Hematopoietic multipotent progenitor cell treated with erythropoietin and hydrocortisone succinate and interleukin-3 and kit ligand, for 17 days (in vitro differentiated cells): ENCODE measurements at places on chromosomes 1 and 21.

DNA sequence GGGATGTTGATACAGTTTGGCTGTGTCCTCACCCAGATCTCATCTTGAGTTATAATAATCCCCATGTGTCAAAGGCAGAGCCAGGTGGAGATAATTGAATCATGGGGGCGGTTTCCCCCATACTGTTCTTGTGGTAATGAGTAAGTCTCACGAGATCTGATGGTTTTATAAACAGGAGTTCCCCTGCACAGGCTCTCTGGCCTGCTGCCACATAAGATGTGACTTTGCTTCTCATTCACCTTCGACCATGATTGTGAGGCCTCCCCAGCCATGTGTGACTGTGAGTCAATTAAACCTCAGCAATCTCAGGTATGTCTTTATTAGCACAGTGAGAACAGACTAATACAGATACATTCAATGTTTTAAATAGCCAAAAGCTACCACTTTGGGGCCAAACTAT is 41.1 kb downstream of the SLC35F3 start:
- no peak for DNase-seq

DNA sequence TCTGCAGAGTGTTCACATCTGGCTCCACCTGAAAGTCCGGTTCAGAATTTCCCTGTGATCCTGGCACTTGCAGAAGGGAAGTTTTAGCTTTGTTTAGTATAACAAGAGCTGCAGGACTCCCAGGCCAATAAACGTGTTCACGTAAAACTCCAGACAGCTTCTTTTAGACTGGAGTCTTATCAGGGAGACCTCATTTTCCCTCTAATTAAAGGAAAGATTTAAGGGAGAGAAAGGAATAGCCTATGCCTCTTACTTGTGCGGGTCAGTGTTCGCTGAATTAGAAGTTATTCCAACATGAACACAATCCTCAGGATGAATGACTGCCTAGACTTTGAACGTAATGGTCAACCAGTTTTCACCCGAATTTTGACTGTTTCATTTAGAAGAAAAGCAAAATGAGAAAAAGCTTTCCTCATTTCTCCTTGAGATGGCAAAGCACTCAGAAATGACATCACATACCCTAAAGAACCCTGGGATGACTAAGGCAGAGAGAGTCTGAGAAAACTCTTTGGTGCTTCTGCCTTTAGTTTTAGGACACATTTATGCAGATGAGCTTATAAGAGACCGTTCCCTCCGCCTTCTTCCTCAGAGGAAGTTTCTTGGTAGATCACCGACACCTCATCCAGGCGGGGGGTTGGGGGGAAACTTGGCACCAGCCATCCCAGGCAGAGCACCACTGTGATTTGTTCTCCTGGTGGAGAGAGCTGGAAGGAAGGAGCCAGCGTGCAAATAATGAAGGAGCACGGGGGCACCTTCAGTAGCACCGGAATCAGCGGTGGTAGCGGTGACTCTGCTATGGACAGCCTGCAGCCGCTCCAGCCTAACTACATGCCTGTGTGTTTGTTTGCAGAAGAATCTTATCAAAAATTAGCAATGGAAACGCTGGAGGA is 202.1 kb upstream of the SGIP1 start:
- DNase-seq = no peak

GRCh38 chr1:81231729-81232038 is 569.0 kb upstream of the ADGRL2 start:
- no peak for DNase-seq

- no peak for DNase-seq
Observed at GRCh38 chr1:207261971-207262370, 59.5 kb upstream of the CD55 start.

GRCh38 chr1:215200121-215200520 is 117.6 kb downstream of the KCNK2 start:
- DNase-seq = no peak

DNA sequence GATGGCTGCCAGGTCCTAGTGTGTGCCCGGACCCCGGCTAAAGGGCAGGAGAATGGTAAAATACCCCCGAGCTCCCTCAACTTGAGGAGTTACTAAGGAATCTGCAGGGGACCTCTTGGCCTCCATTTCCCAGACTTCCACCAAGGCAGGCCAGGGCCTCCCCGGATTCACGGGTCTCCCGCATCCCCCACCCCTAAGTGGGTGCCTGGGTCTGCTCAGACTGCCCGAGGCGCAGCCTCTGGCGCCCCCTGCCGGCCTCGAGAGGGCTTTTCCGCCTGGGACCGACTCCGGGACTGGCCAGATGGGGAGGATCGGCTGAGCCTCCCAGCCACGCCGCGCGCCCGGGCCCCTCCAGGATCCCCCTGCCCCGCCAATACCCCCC is 1.7 kb downstream of the PLEKHG5 start:
- DNase-seq = peak; percentile 66

- DNase-seq = no peak
Observed at GRCh38 chr1:222539951-222540597, 7.8 kb downstream of the HHIPL2 start.

GRCh38 chr1:203701606-203702005 is 63.4 kb upstream of the LAX1 start:
- DNase-seq = no peak

DNA sequence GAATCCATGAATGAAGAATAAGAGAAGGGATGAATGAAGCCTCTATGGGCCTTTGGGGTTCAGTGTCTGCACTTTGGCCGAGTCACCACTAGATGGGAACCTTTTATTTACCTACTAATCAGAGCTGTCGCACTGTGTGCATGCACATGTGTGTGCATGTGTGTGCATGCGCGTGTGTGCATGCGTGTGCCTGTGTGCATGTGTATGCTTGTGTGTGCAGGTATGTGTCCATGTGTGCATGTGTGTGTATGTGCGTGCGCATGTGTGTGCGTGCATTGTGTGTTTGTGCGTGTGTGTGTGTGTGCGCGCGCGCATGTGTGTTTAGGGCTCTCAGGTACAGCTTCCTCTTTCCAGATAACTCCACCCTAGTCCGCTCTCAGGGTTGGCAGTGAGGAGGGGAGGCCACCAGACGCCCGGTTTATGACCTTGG is 20.4 kb upstream of the UBXN10 start:
- peak; percentile 39 for DNase-seq

DNA sequence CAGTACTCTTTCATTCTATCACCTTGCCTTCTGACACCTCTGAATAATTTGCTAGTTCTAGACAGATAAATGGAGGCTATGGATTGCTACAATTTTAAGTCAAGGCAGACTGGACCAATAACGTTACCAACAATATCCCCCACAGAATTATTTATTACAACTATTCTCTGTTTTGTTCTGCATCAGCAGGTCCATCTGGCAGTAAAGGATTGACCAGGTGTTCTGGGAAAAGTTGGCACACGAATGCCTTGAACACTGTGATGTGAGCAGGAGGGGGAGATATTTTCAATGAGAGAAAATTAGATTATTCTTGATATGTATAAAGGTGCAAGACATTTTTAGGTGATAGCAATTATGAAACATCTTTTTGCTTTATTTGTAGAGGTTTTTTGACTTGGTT is 718.8 kb upstream of the TMPRSS15 start:
- no peak for DNase-seq

- DNase-seq = no peak
Observed at GRCh38 chr1:107145637-107146036, 4.8 kb downstream of the NTNG1 start.

DNA sequence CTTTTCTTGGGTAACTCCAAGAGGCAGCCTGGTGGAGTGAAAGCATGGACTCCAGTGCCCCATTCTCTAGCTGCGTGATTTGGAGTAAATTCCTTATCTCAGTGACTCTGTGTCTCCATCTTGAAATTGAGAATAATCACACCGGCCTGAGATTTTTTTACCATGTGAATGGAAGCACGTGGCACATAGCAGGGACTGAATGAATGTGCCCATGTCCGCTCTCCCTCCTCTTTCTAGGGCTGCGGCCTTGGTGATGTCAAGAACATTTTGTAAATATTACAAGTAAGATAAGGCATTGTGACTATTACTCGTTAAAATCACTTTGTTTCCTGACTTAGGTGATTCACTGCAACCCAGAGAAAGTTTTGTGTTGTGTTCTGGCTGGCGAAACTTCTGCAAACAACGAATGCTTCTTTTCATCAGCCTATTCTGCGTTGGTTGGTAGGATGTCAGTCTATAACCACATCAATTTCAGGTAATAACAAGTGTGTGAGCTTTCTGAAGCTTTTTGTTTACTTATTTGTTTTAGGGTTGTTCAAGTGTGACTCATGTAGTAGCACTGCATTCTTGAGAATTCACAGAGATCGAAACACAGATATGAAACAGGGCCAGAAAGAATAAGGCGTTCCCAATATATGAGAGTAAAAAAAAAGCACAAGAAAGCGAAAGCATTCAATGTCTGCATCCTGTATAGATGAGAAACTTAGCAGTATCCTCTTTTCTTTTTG is 135.7 kb upstream of the SLC45A1 start:
- no peak for DNase-seq

DNA sequence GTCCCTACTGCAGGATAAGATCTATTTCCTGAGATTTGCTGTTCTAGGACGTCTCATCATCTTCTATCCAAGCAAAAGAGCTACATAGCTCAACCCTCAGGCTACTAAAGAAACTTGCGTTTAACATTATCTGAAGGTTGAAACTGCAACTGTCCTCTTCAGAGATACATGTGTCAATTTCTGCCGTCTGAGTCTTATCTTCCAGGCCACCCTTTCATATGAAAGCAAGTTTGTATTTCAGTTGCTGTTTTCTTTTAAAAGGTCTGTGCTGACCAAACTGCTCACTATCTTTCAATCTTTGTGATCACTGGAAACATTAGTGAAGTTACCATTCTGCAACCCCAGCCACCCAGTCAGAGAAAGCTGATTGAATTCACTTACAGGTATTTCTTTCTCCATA is 108.6 kb upstream of the RAB3GAP2 start:
- DNase-seq = no peak

DNA sequence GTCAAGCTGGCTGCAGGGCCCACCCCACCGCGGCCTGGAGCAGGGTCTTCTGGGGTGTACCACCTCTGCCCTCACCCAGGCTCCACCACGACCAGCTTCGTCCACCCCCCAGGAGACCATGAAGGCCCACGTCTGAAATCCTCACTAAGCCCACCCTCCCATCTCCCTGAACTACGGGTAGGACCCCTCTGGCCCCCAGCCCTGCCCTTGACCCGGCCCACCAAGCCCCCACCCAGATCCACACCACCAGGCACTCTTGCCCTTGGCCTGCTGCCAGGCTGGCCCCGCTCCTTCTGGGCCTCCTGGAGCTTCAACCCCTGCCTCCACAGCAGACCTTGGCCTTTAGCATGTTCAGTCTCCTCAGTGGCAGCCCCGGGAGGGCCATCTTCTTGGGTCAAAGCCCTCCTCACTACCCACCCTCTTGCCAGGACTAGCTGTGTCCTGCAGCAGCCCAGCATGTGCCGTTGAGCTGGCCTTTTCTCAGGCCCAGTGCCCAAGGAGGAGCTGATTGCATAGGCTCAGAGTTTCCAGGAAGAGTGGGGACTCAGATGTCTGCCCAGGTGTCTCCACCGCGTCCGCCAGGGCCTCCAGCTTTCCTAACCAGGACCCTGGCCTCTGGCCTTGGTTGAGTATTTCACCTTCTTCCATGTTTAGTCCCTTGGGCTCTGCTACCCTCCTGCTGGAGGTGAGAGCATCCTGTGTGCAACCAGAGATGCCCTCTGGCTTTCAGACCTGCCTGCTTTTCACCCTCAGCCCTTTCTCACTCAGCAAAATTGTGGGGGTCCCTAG is 17.7 kb upstream of the SAMD11 start:
- DNase-seq = no peak

DNA sequence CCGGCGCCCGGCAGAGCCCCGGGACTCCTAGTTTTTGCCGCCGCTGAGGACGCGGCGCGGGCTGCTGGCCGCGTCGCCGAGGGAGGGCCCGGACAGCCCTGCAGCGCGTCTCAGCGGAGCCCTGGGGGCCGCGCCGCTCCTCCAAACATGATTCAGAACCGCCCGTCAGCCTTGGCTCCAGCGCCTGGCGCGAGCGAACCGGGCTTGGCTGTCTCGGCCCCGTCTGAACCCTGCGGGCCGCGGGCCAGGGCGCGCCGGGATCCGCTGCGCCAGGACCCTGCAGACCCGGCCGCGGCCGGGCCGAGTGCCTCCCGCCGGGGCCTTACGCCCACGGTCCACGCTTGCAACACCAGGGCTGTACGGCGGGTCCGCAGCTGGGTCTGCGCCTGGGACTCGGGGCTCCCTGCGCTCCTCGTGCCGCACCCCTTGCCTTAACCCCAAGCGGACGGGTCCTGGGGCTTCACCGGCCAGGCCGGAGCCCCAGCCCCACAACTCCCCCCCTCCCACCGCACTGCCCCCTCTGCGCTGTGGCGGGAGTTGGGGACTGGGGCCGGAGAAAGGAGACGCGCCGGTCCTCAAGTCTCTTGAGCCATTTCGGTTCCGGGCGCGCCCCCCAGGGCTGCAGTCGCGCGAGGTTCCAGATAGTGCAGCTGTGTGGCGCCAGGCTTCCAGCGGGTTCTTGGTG is 48.4 kb upstream of the CD34 start:
- no peak for DNase-seq

GRCh38 chr1:41795205-41795762 is 123.4 kb downstream of the HIVEP3 start:
- DNase-seq = no peak

DNA sequence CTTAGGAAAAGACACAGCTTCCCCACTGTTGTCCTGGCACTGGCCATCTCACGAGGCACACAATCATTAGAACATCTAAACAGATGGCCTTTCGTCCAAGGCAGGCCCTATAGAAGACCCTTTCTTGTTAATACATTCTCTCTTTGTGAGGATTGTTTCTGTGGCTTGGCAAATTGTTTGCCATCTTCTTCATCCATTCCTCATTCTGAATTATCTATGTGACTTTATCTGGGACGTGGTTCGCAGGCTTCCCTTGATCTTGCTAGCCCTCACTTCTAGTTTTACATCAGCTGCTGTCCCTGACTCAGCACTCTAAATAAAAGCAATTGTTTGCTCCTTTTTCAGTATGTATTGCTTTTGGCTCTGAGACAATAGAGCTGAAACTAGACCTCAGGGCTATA is 101.1 kb upstream of the ZC3H11B start:
- no peak for DNase-seq

GRCh38 chr1:27152004-27152828 is 2.7 kb downstream of the SLC9A1 start:
- no peak for DNase-seq
